Liver (tissue), 10 donors: ENCODE measurements at places on chromosomes 6 and 20. TPM values are rescaled to one million over a fixed set of nuclear protein-coding genes. Genes with fewer than 3 reads are reported as not detected.

Gene MUC21
- polyA plus RNA-seq, result not detected

Gene MOCS1
- polyA plus RNA-seq, result 29.3 TPM

Gene STMN3
- 1.2 TPM for polyA plus RNA-seq

Gene OR12D3
- not detected for polyA plus RNA-seq

Gene CASP8AP2
- 7.0 TPM for polyA plus RNA-seq

Gene NKAIN2
- 0.05 TPM for polyA plus RNA-seq

Gene HSPA1A
- polyA plus RNA-seq, result 56.6 TPM

Gene HLA-A
- 256 TPM for polyA plus RNA-seq

Gene GINS1
- 0.70 TPM for polyA plus RNA-seq

Gene HEY2
- 1.4 TPM for polyA plus RNA-seq

Gene TRAPPC3L
- polyA plus RNA-seq, result 0.21 TPM

Gene CD24
- polyA plus RNA-seq, result 15.0 TPM

Gene CASS4
- 0.26 TPM for polyA plus RNA-seq

Gene ATP5F1E
- polyA plus RNA-seq, result 38.8 TPM

Gene GCNT2
- 4.3 TPM for polyA plus RNA-seq

DNA sequence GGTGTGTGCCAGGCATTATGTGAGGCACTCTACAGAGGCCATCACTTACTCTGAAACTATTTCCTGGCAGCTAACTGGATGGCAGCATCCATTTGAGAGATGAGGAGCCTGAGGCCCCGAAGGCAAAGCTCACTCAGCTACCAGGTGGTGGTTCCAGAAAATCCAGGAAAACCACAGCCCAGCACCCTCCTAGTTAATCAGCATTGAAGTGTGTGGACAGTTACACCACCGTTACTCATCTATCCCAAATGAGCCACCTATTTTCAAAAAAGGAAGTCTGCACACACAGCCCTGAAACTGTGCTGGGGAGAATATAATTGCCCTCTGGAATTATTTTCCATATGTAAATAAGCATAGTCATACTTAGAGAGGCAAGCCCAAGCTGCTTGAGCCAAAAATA lies 67.4 kb downstream of the CNBD2 start:
- no peak for DNase-seq

DNA sequence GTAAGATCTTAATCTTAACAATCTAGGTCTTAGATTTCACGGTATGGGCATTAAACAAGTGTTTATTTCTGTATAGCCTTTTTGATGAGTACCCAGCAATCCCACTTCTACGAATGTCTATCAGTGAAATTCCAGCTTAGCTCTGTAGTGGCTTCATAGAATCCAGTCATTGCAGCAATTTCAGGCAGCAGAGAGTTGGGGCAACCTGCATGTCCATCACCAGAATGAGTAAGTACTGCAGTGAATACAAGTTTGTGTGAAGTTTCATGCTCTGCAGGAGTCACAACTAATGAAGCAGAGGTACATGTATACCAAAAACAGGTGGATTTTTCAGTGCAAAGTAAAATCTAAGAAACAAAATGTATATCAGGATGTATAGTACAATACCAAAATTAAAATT lies 151.7 kb downstream of the OR2B2 start:
- DNase-seq, result no peak

DNA sequence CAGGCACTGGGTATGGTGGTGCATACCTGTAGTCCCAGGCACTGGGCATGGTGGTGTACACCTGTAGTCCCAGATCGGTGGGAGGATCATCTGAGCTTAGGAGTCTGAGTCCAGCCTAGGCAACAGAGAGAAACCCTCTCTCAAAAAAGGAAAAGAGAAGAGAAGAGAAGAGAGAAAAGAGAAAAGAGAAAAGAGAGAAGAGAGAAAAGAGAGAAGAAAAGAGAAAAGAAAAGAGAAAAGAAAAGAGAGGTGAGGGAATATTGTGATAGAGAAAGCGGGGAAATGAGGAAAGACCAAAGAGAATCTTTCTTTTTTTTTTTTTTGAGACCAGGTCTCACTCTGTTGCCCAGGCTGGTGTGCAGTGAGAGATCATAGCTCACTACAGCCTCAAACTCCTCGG lies 108.7 kb downstream of the ARHGAP18 start:
- DNase-seq, result no peak

DNA sequence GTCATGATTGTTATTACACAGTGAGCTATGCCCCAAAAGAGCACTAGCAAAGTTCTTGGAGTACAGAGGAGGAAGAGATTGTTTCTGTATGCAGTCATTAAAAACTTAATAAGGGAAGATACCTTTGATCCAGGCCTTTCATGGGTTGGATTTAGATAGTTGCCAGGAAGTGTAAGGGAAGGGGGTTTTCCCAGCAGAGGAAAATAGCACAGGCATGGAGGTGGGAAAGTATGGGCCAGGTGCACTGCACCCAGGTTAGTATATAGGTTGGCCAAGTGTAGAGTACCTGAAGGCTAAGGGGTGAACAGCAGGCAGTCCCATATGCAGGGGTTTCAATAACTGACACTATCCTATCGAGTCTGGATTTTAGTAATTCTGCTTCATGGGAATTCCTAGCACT lies 101.4 kb downstream of the SOBP start:
- DNase-seq, result no peak

DNA sequence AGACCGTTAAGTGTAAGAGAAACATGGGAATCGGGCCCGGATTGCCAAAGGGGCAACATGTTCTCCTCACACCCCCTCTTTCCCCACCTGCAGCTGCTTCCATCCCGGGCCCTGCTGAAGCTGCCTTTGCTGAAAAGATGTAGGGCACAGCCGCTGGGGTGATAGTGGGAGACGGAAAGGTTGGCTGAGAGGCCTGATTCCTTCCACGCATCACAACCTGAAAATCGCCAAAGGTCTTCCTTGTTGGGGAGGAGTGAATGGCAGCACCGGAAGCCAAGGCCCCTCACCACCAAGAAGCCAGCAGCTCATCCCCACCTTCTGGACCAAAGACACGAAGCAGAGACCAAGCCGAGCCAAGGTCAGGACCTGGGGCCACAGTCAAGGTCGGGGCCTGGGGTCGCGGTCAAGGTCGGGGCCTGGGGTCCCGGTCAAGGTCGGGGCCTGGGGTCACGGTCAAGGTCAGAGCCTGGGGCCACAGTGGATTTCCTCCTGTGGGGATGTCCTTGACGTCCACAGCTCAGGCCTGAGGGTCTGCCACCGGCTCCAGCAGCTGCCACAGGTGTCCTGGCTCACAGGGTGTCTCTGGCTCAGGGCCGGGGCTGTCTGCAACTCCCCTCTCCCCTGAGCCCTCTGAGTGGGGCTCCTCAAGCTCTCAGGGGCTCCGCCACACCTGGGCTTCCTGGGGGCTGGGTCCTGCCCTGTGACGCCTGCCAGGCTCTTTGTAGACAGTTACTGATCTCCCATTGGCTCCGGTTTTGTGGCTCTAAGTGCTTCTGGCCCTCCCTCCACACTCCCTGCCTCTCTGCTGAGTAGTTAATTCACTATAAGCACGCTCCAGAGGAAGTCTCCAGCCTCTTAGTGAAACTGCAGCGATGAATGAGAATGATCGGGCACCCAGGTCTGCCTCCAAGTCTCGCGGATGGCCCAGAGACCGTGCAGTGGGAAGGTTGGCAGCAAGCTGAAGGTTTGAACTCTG lies 5.5 kb upstream of the CHRNA4 start:
- DNase-seq, result no peak

DNA sequence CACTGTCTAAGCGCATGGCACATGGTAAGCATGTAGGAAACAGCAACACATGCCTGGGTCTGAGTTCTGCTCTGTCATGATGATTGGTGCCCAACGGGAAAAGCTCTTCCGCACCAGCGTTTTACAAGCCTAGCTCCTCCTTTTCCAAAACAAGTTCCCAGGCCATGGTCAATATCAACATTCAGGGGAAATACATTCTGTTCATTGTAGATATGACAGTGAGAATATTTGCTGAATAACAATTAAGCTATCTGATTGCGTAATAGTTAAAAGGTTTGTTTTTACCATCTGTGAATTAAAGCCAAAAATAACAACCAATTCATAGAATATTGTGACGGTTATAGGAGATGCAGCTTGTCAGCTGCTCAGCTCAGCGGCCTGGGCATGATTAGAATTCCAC lies 404.3 kb upstream of the SLC35B3 start:
- no peak for DNase-seq

DNA sequence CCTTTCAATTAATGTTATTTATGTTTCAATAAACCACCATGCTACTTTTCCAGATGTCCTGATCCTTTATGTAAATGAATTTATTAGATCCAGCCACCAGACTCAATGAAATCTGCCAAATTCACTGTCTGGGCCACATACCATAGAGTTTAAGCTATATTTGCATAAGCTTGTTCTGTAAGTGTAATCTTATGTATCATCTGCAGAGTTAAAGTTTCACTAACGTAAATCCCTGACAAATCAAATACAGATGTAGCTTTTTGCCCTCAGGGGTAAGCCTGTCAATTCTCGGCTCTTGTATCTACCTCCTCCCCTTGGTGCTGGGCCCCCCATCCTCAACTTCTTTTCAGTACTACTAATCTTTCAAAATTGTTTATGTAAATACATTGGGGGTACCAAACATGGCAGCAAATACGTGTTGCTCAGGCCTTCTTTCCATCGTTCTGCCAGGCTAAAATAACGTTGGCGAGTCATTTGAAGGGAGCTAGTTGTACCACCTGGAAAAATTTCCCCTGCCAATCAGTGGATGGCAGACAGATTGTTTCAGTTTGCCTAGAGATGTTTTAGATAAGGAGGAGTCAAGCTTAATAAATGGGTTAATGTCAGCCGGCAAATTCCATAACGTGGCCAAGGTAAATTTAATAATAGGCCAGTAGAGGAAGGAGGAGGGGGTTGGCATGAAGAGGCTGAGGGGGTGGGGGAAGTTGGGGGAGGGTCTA lies 79.6 kb downstream of the RPS12 start:
- no peak for DNase-seq

- DNase-seq, result no peak
These were observed 205.6 kb upstream of the ZNF184 start for GRCh38 chr6:27678469-27678868.

DNA sequence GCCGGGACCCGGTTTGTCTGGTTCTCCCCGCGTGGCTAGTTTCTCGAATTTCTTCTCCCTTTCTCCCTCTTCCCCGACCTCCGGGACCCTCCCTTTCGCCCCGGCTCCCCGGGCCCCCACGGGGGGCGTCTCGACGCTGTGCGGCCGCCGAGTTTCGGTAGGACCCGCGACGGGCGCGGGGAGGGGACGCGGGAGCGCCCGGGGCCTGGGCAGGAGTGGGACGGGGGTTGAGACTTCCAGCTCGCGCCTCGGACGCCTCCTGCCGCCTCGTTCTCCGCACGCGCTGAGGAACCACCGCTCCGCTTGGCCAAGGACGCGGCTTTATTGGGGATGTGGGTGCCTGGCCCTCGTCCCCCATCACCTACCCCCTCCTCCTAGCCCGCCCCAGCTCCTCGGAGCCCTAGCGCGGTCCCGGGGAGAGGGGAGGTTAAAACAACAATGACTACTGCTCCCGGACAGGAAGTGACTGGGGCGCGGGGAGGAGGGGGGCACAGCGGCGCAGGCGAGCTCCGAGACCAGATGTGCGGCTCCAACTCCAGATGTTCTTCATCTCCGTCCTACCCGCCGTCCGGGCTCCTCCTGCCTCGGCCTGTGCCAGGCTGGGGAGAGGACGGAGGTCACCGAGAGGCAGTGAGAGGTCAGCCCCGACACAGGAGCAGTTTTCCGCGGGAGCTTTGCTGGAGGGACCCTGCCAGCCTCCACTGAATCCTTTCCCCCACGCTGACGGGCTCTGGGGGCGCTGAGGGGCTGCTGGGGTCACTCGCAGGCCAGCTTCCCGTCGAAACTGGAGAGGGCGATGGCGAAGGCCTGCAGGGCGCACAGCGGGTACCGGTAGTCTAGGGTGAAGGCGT lies 917 bp upstream of the TEAD3 start:
- DNase-seq, result no peak

DNA sequence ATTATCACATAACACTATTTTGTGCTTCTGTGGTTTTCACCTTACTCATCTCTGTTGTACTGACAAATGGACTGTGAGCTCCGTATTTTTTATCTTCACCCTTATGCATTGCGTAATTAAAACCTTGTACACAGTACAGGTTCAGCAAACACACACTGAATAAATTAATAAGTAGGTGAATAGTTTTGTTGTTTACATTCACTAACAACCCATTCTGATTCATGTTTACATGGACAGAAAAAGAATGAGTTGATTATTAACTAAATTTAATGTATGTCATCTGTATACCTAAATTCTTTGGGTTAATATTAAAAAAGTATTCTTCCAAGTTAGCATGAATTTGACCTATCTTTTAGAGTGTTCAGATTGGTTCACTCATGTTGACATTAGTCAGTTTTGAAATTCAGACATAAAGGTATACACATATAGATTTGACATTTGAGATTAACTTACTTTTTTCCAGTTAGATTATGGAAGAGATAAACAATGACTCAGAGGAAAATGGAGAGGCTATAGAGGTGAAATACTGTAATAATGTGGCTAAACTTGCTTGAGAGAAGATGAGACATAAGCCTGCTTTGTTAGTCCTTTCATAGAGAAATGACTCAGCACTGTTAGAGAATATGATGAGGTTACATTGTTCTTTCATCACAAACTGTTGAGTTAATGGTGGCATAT lies 541.7 kb upstream of the FLRT3 start:
- no peak for DNase-seq

DNA sequence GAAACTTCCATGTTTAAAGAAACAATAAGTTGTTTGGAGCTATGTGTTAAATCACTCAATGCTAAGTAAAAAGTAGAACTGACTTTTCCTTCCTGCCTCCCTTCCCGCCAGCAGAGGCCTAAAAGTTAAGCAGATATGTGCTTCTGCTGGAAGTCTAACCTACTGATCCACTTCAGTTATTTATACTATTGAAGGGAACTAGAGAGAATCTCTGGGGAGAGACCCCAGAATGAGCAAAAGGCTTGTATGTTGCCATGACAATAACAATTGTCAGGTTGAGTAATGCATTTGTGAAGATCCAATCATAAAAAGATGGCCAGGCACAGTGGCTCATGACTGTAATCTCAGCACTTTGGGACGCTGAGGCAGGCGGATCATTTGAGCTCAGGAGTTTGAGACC lies 24.7 kb downstream of the MGME1 start:
- no peak for DNase-seq

DNA sequence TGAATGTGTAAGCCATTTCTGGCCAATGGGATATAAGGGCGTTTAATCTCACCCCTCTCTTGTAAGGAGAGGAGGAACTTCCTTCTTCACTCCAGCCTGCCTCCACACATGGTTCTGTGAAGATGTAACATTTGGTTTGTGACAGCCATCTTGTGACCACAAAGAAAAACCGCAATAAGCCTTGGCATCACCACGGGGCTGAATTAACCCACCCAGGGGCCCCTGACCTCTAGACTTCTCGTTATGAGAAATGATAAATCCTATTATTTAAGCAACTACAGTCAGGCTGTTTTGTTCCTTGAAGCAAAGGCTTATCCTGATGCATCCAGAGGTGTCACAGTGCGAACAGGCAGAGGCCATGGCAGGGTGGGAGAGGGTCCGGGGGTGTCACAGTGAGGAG lies 139.7 kb downstream of the CDC5L start:
- DNase-seq, result no peak

GRCh38 chr20:23235173-23236027 lies 115.2 kb upstream of the NXT1 start:
- DNase-seq, result peak; percentile 74
